Left renal pelvis (tissue), 4 donors: ENCODE measurements at places on chromosomes 3 and 15. TPM values are rescaled to one million over a fixed set of nuclear protein-coding genes. Genes with fewer than 3 reads are reported as not detected.

DNA sequence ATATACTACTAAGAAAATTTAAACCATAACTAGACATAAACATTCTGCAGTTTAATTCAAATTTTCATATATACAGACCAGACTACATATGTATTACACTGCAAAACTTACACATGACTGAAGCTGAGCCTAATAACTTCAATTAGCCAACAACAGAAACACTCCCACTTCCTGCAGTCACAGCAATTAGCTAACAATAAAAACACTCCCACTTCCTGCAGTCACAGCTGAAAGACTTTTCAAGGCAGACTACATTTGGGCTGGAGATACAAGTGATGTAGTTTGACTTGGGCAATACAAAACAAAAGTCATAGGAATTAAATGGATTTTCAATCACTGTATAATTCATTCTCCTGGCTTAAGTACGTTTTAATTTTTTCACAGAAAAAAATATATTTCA, 10.3 kb downstream of the TM2D3 start:
- DNase-seq = peak; percentile 40

DNA sequence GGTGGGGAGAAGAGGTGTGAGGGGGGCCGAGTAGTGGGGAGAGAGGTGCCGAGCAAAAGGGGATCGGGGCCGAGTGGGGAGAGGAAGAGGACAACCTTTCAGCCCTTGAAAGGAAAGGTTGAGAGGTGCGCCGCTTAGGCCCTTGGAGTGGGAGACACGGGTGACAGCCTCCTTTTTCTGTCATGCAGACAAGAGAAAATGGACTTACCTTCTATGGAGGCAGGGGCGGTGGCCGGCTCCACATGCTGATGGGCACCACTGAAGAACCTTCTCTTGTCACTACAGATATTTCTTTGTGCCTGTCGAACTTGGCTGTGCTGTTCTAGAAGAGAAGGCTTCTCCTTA, 421 bp downstream of the KLHL18 start:
- no peak for DNase-seq

- DNase-seq = no peak
Observed at GRCh38 chr3:163391407-163392181, 1686.7 kb downstream of the SI start.

- no peak for DNase-seq
Observed at GRCh38 chr15:33098094-33099058, 96.1 kb downstream of the FMN1 start.

DNA sequence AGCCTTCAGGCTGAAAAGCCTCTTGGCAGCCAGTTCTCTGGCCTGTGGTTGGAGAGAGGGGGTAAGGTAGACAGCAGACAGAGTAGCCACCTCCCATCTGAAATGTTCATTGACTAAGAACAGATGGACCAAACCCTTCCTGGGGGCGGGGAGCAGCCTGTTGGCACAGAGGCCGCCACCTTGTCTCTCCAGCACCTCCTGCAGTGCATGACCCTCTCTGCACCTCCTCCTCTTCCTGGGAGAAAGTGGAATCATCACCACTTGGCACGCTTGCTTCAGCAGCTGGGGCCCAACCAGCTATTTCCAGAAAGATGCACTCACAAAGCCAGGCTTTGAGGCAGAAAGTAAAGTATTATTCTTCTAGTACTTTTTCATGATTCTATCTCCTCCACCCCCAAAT, 313.4 kb upstream of the CHRM5 start:
- no peak for DNase-seq

GRCh38 chr3:54356261-54357045, 234.1 kb downstream of the CACNA2D3 start:
- no peak for DNase-seq

- DNase-seq = no peak
Observed at GRCh38 chr3:150755902-150756301, 7.1 kb downstream of the SIAH2 start.

- no peak for DNase-seq
Observed at GRCh38 chr3:98734735-98735134, 28.4 kb upstream of the ST3GAL6 start.

GRCh38 chr3:111197485-111197884, 125.9 kb downstream of the NECTIN3 start:
- DNase-seq = no peak

DNA sequence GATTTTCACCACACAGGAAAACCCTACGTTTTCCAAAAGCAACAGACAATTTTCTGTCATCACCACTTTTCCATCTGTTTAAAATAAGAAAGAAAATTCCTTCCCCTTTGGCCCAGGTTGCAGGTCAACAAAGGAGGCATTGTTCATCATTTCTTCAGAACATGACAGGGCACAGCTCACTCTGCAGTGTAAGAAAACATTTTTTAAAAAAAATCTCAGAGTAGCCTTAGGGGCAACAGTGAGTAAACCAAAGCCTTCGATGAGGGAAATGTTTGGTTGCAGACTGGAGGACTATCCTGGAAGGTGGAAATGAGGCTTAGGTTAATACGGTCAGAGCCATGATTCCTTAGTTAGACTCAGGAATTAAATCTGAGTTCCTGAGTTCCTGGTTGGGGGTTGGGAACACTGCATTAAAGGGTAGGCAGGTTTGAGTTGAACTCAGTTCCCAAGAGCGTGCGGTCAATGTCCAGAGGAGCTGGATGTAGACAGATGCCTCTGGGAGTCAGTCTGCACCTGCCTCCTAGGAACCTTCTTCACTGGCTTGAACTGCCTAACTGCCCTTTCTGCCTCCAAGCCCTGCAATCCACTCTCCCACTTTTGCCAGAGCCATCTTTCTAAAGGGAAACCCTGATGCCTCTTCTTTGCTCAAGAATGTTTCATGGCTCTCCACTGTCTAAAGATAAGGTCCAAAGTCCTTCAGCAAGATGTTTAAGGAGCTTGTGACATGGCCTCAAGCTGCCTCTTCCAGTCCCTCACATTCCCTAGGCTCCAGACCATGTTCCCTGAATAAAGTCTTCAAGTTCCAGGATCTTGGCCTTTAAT, 3.3 kb upstream of the HES1 start:
- no peak for DNase-seq

DNA sequence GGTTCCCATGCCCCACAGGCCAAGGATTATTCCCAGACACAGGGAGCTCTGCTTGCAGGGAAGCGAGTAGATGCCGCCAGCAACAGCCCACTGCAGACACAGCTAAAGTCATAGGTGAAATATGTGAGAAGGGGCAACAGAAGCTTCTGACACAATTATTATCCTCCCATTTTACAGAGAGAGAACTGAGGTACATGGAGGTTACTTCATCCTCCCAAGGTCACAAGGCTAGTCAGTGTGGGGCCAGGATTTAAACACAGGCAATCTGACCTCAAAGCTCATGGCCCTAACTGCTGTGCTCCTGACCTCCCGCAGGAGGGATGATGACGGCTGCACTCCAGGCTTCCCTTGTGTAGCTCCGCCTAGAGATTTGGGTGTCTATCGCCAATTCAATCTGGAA, 15.7 kb upstream of the FSIP1 start:
- DNase-seq = no peak

DNA sequence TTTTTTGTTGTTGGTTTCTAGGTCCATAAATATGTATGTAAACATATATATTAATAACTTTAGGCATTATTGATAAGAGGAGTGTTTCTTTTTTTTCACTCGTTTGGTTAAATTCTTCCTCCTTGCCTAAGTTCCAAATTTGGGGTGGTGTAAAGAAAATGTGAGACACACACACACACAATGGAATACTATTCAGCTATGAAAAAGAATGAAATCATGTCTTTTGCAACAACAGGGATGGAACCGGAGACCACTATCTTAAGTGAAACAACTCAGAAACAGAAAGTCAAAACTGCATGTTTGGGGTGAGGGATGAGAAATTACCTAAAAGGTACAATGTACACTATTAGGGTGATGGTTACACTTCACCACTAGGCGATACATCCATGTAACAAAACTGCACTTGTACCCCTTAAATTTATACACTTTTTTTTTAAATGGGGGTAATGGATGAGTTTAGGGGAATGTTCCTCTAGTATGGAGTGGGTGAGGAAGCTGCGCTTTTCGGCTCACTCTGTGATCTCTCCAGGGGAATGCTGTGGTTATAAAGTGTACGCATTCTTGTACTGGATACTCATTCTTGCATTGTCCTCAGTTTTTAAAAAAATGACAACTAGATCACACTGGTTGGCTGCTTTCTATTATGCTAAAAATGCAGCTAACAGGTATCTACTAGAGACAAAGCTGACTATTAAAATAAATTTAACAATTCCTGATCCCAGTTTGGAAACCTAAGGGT, 50.8 kb upstream of the PPARG start:
- DNase-seq = no peak

- no peak for DNase-seq
Observed at GRCh38 chr3:176814285-176814684, 383.0 kb downstream of the TBL1XR1 start.

DNA sequence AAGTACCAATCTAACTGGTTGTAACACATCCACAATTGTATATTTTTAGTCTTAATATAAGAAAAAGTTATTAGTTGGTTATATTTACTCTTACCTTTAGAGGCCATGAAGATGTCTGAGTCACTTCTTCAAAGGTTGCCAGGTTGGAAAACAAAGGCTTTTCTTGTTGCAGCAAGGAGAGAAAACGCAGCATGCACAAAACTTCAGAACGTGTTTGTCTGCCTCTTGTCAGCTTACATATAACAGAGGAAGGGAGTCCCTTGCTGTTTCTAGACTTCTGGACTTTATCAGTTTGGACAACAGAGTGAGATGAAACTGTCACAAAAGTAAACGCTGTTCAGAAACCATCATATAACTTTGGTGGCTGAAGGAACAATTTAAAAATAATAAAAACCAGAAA, at the start of gene PLSCR5:
TSS of gene PLSCR5 (minus strand) at position 241 of the 400 bp plus-strand sequence. CDS start at position 107, 134 bp downstream.
- no peak for DNase-seq

DNA sequence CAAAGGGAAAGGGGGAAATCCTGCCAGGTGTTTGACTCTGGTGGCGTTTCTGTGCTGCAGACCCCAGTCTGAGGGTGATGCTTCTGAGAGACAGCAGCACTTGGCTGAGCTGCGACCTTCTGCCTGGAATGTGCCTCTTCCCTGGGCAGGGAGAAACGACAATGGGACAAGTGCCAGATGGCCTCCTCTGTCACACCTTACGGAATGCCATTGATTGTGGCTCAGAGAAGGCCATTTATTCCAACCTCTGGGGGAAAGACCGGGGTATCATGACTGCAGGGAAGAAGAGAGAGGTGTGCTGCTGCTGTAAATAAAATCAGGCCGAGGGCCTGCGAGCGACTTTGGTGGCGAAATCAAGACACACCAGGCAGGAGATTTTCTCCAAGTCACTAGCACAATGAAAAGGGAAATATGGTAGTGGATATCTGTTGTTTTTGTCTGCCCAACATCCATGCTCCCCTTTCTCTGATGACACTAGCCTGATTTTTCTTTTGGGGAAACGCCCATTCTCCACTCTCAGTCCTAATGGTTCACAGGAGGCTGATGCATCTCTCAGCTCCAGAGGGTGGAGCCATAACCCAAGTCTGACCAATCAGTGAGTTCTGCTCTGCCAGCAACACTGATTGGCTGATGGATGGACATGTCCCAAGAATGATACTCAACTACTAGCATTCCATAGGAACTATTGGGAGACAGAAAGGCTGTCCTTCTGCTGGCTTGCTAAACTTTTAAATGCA, 336.1 kb downstream of the FOXP1 start:
- no peak for DNase-seq

GRCh38 chr3:40828741-40829415, 304.1 kb downstream of the ZNF621 start:
- DNase-seq = no peak

Gene PRKCD
- polyA plus RNA-seq = 19.9 TPM

Gene TMEM207
- polyA plus RNA-seq = 13.4 TPM

Gene GPR15
- not detected for polyA plus RNA-seq

Gene SEMA3B
- 119 TPM for polyA plus RNA-seq

Gene GPR149
- not detected for polyA plus RNA-seq

Gene ATP13A5
- polyA plus RNA-seq = not detected

Gene LSG1
- polyA plus RNA-seq = 48.3 TPM

Gene LRTM1
- polyA plus RNA-seq = not detected

Gene KNG1
- polyA plus RNA-seq = 157 TPM

Gene NR2F2
- polyA plus RNA-seq = 379 TPM

Gene ZNF770
- polyA plus RNA-seq = 66.7 TPM

Gene TMC3
- polyA plus RNA-seq = 0.21 TPM

Gene GRAMD2A
- 8.7 TPM for polyA plus RNA-seq
